ENCODE measurements at places on chromosomes 4 and X.

GRCh38 chr4:94689155-94689860, 68.4 kb upstream of the BMPR1B start:
- no peak for DNase-seq

- DNase-seq, result no peak
These were observed 548 bp upstream of the MAML3 start for GRCh38 chr4:140154572-140154891.

DNA sequence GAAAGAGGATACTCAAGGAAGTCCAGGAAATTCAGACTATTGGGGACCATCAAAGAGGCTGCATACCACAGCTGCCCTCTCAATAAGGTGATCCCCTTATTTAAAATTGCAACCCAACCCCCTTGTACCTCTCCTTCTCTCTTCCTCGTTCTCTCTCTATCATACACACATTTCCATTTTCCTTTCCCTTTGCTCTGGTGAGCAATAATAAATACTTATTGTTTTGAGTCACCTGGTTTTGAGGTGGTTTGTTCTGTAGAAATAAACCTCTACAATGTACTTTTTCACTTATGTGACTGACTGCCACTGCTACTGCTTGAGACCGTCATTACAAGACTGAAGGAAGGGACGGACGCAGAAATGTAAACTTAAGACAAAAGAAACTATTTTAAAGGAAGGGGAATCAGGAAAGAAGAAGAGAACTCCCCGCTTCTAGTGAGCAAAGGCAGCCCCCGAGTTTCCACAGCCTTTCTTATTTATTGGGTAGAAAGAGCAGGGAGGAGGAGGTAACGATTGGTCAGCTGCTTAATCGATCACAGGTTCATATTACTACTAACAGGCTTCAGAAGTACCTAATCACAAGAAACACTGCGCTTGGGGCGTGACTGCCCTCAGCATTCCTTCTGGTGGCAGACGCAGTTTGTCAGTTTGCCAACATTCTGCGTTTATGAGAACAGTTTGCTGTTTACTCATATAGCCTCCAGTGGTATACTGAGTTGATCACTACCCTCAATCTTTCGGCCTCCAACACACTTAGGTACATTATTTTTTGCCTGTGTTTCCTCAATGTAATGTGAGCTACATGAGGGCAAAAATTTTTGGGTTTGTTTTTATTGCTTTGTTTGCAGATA, 16.9 kb upstream of the TMEM165 start:
- peak; percentile 38 for DNase-seq

DNA sequence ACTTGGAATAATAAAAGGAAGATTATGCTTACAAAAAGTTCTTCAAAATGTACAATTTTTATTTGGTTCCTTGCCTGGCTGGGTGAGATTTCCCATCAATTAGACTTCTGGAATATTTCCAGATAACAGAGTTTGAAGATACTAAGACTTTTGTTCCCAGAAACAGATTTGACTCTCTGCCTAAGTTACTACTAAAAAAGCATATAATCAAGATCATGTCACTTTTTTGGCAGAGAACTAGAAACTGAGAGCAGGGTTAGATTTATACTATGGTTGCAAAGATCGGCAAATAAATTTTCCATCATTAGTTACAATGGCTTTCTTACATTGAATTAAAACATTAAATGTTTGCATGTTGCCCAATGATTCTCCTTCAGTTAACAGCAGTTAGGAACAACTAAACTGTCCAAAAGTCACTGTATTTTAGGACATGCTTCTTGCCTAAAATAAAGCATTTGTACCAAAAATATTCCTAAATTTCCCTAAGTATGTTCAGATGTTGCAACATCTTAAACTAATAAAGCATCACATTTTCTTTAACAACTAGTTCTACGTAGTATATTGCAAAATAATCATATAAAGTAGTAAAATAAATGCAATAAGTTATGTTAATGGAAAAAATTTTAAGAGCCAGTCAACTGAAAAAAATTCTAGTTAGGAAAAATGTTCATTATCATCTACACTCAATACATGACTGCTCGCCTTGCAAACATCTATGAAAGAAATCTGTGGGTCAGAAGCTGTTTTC, 73.0 kb downstream of the SEC24D start:
- DNase-seq, result no peak

DNA sequence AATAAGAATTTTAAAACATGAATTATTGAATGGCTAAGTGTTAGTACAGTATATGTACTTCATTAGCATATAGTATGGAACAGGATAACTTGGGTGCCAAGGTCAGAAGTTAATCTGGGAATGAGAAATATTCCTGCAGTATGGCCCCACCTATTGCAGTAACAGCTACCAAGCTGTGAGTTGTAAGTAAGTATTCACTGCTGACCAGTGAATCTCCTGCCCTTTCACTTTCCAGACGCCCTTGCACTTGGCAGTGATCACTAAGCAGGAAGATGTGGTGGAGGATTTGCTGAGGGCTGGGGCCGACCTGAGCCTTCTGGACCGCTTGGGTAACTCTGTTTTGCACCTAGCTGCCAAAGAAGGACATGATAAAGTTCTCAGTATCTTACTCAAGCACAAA, 105.1 kb downstream of the NFKB1 start:
- DNase-seq, result no peak

DNA sequence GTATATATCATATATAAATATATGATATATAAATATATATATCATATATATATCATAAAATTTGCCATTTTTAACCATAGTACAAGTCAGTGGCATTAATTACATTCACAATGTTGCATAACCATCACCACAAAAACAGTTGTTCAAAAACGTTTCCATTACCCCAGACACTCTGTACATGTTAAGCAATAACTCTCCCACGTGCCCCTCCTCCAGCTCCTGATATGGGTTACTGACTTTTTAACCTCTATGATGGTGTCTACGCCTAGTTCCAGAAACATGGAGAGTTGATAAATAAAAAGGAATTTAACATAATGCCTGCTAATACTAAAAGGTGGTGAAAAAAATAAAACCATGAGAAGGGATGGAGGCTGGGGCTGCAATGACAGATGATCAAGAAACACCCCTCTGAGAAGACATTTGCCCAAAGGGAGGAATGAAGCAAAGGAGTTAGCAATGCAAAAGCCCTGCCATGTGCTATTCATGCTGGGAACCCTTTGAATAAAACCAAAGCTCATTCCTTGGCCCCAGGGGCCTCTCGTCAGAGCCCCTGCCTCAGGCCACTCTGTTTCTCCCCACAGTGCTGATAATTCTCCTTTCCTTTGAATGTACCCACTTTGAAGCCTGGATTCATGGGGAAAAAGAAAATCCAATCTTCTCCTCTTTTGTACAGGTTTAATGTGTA, 144.3 kb downstream of the NWD2 start:
- no peak for DNase-seq

DNA sequence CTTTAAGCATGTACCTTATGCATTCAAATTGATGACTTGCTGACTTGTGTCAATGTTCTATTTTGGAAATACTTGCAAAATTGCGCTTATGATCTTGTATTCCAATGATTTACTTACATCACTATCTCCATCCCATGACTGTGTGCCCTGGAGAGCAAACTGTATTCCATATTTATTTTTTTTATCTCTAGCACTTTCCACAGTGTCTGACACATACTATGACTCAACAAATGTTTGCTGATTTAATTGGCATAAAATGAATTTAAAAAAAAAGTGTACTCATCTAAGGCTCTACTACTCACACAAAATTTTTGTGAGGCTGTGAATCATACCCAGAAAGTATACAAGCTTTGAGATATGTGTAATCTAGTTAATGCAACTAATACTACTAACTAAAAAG, 1066.8 kb upstream of the ADGRL3 start:
- peak; percentile 25 for DNase-seq

DNA sequence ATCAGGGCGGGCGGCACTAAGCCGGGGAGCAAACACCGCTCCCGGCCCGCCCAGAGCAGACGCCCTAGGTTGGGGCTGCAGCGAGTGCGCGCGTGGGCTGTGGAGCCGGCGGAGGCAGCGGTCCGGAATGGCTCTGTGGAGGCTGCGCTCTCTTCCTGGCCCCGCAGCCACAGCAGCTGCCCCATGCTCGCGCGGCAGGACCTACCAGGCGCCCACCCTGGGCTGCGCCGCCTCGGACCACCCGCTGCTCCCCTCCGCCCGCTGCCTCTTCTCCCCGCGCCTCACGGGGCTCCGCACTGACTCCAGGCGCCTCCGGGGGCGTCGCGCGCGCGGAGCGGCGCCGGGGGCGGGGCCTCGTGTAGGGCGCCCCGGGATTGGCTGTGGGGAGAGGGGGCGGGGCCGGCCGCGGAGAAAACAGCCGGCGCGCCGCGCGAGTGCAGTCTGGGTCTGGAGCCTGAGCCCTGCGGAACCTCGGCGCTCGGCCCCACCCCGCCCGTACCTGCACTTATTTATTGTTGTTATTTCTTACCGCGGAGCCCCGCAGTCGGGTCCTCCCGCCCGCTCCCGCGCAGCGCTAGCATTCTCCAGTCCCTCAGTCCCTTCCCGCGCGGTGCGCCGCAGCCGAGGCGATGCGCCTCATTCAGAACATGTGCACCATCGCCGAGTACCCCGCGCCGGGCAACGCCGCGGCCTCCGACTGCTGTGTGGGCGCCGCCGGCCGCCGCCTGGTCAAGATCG, at the start of gene RASL11B:
Gene RASL11B, plus strand, starts transcription at position 439 of the 738 bp plus-strand sequence. Its CDS starts 191 bp downstream, at position 630.
- DNase-seq, result peak; percentile 70

DNA sequence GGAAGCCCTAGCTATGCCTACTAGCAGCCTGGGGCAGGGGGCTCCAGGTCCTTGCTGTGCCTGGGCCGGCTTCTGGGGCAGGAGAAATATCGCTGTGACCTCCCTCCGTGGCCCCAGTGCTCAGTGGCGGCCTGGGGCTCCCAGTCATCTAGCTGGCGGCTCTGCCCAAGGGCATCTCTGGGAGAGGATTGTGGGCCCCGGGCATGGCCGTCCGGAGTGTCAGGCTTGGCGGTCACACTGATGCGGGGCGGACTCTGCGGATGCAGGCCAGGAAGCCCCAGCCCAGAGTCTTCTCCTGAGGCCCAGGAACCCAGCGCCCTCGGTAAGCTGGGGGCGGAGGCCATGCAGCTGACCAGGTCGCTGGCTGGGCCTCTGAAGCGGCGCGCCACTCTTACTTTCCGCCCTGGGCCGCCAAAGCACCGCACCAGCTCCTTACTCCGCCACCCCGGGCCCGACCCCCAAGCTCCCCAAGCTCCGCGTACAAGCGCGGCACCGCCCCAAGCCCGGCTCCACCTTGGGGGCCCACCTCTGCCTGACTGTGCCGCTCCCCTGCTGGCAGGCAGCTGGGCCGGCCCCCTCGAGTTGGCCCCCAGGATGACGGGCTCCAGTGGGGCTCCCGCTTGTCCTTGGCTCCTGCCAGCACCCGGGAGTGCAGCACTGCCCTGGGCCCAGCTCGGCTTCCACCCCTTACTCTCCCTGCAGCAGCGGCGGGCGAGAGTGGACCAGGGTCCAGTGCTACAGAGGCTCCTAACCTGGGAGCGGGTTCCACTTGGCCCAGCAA, 720.0 kb downstream of the PCDH18 start:
- DNase-seq, result no peak

DNA sequence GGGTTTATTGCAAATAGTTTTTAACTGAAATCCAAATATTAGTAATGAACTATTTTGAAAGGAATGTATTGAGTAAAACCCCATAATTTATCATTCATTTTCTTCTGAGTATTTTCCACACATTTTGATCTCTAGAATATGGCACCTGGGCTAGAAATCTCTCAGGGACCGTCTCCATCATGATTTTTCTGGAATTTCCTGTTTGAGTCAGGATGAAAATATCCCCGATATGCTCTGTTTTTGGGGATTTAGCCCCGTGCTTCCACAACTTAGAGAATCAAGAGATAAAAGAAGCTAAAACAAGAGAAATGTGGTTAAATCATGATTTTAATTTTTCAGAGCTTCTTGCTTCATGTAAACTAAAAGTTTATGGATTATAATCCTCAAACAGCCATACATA, 114.2 kb downstream of the SPCS3 start:
- DNase-seq, result peak; percentile 75

- no peak for DNase-seq
These were observed 98.1 kb downstream of the MGST2 start for GRCh38 chr4:139763672-139764071.

DNA sequence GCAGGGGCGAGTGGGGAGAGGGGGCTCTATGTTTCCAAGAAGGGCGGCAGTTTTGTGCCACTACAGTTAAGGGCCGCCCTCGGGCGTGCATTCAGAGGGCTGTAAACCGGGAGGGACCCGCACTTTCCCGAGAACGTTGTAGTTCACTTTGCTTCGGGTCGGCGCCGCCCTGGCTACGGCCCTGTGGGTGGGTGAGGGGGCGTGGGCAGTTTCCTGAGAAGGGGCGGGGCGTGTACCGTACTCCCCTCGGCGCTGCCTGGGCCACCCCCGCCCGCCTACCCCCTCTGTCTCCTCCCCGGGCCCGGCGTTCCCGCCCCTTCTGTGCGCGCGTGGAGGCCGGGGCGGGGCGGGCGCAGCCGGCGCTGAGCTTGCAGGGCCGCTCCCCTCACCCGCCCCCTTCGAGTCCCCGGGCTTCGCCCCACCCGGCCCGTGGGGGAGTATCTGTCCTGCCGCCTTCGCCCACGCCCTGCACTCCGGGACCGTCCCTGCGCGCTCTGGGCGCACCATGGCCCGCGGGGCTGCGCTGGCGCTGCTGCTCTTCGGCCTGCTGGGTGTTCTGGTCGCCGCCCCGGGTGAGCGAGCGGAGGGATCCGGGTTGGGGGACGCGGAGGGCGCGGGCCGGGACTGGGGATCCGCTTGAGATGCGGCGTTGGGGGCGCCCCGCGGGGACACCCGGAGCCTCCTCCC, at the start of gene CD99:
Gene CD99, plus strand, starts transcription at position 440 of the 687 bp plus-strand sequence. Its CDS starts 66 bp downstream, at position 506.
- peak; percentile 91 for DNase-seq

Measured in fibroblast of upper back skin (primary cell).